Activated CD8-positive, alpha-beta memory T cell treated with anti-CD3 and anti-CD28 coated beads, Interleukin-2, amount 10 ng/mL, durations not matched to agents 7 days and 5 days (primary cell): ENCODE measurements at places on chromosomes 2 and 18. TPM values are rescaled to one million over a fixed set of nuclear protein-coding genes. Genes with fewer than 3 reads are reported as not detected.

Gene EFR3B
- 0.61 TPM for total RNA-seq

Gene PTMA
- 1,489 TPM for total RNA-seq

DNA sequence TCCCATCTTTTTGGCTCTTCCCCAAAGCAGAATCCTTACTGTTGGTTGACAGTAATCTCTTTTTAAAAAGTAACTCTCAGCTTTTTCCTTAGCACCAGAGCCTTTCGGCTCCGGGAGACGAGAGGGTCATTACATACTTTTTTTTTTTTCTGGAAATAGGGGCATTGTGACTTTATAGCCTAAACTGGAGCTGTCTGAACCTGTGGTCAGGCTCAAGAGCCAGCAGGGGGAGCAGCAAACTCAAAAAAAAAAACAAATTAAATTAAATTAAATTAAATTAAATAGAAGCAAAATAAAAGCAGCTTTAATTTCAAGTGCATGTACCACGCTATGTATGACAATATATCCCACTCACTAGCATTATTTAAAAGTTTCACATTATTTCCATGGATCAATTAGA lies 156.6 kb downstream of the DTNA start:
- peaks cover 2% of the 10 kb centered on the region for H3K36me3 ChIP-seq
- no peak overlapping the region for H3K27ac ChIP-seq
- H3K4me3 ChIP-seq: no peak overlapping the region
- no peak for DNase-seq

DNA sequence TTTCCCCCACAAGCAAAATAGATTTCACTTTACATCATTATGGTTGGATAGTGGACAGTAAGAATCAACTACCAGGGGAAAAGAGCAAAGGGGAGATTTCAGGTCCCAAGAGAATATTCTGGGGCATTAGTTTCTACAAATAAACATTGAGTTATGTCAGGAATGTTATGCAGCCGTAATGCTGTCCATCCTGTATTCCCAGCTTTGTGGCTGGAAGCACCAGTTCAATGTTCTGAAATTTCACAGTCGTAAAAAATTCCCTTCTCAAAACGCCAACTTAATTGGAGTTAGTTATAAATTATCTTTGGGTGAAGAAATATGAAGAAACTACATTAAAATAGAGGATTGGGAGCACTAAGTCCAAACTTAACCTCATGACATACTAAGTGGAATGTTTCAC lies 141.5 kb upstream of the FIGN start:
- no peaks in the 10 kb centered on the region for H3K36me3 ChIP-seq
- no peaks in the 10 kb centered on the region for H3K27me3 ChIP-seq
- no peaks in the 10 kb centered on the region for H3K4me1 ChIP-seq
- no peak for DNase-seq

DNA sequence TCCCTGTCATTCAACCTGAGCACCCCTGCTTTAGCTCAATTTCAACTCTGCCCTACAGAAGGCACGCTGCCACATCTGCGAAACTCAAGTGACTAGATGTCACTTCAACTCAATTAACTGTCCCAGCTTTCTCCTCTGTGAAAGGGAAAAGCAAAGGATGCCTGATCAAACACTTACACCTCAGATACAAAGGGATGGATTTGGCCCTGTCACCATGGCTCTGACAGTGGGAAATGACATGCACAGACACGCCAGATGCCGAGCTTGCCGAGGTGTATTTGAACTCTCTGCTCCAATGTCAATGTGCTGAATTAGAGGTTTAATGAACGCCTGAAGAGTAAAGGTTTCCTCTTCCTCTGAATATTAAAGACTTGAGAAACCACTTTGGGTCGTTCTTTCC lies 481.1 kb downstream of the CBLN2 start:
- H3K27ac ChIP-seq: no peak overlapping the region
- no peaks in the 10 kb centered on the region for H3K27me3 ChIP-seq
- H3K4me3 ChIP-seq: no peak overlapping the region
- DNase-seq: no peak
- H3K36me3 ChIP-seq: no peaks in the 10 kb centered on the region

DNA sequence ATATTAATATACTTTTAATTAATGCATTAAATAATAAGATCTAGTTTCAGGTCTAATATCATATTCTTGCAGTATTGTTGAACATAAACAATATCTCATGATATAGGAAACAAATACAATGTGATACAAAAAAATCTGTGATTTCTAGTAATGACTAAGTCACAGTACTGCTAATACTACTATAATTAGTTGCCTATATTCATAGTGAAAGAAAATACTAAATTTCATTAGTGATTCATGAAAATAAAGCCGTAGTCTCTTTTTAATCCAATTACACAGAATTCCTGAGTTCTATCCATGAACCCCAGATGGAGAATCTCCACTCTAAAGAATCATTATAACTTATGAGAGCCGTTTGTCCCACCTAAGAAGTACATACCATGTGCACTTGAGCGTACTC lies 266.3 kb upstream of the ACVR2A start:
- H3K27ac ChIP-seq: no peak overlapping the region
- H3K4me1 ChIP-seq: no peaks in the 10 kb centered on the region
- no peak for DNase-seq
- H3K27me3 ChIP-seq: no peaks in the 10 kb centered on the region
